CD4-positive, alpha-beta T cell treated with Interleukin-17A for 1 hour (primary cell): ENCODE measurements at places on chromosomes 7 and 10.

GRCh38 chr7:44713680-44714335 is 34.8 kb upstream of the ZMIZ2 start:
- DNase-seq, result no peak

- DNase-seq, result peak; percentile 5
Observed at GRCh38 chr7:27661811-27662489, 733 bp downstream of the HIBADH start.

DNA sequence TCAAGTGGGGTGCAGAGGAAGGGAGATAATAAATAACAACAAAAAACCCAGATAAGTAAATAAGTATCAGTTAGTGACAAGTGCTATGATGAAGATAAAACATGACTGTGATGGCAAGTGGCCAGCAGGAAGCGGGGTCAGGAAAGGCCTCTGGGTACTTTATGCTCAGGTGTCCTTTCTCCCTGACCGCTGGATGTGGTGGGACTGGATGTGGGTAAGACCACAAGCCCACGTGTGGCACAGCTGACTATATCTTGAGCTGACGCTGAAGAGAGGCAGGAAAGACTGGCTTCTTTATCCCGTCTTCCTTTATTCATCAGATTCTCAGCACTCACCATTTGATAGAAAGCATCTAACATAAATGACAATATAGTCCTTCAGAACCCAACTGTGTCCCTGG is 87.8 kb downstream of the CREB5 start:
- DNase-seq, result no peak

- DNase-seq, result no peak
Observed at GRCh38 chr10:79413196-79413595, 32.2 kb downstream of the ZCCHC24 start.

DNA sequence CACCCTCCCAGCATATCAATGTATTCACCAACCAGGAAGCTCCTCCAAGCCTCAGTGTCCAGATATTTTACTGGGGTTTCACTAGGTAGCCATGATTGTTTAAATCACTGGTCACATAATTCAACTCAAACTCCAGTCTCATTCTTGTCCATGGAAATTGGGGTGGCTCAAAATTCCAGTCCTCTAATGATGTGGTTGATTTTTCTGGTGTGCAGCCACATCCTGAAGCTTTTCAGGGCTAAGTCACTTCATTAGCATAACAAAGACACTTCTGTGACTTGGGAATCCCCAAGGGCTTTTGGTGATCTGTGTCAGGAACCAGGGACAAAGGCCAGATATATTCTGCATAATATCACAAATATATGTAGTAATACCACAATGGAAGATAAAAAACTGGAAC is 786.9 kb upstream of the IGFBP3 start:
- no peak for DNase-seq

DNA sequence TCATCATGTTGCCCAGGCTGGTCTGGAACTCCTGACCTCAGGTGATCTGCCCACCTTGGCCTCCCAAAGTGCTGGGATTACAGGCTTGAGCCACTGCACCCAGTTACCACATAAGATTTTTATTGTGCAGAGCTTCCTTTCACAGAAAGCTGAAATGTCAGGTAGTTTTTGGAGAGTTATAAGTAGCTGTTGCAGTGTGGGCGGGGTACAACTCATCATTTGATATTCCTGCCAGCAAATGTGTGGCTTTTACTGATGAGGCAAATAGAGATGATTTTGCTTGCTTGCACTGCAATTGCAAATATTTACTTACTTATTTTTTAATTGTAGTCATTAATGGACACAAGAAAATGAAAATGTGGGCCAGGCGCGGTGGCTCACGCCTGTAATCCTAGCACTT is 32.4 kb downstream of the NKX2-3 start:
- no peak for DNase-seq

DNA sequence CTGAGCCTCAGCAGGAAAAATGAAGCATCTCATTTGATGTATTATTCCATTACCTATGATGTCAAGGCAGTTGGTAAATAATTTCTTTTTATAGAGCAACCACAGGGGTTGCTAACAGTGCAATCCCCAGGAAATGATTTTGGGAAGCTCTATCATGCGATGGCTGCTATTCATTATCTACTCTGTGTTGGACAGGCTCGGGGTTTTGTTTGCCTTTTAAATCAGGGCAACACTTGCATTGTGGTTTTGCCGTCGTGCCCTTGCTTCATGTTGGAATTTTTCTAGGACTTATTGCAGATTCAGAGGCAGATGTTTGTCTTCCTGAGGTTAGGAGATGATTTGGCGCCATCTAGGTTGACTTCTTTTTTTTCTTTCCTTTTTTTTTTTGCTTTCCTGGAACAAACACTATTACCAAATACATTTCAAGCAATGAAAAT is 128.4 kb downstream of the BICC1 start:
- DNase-seq, result no peak

DNA sequence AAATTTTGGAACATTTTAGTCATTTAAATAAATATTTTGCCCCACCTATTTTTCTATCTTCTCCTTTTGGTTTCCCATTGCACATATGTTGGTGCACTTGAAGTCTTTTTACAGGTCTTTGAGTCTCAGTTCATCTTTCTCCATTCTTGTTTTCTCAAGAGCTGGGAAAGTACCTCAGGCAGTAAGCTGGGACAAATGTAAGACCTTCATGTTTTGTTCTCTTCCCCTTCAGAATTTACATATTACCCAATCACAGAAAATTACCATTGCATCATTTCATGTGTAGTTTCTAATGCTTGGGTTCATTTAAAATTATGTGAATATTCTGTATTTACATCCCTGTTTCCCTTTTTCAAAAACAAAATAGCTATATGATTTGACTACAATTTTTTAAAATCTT is 1150.0 kb upstream of the POT1 start:
- no peak for DNase-seq

GRCh38 chr10:78817804-78818203 is 251.0 kb upstream of the ZMIZ1 start:
- no peak for DNase-seq

DNA sequence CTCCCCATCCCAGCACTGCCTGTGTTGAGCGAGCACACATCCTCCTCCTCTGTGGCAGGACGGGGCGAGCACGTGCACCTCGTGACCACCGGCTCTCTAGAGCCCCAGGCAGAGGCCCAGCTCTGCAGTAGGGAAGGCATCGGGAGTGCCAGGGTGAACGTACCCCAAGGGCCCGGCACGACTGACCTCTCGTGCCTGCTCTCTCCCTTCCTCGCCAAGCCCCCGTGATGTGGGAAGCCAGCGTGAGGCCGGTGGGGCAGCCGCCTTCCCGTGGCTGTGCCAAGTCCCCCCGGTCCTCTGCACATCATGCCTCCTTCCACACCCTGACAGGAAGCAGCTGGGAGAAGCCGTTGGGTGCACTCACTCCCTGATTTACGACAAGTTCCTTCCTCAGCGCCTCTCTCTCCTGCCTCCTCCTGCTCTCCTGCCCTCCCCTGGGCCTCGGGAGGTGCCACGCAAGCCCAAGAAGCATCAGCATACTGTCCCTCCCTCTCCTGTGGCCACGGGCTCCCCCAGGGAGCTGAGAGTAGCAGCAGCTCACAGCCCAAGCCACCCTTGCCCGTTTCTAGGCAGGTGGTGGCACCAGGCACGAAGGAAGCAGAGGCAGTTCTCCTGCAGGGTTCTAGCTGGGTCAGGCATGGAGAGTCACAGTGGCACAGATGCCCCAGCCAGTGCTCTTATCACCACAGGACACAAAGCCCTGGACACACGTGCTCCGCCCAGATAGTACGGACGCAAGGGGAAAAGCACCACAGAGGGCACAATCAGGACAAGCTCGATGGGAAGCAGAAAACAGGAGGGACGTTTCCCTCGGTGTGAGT is 47.0 kb downstream of the AMZ1 start:
- DNase-seq, result no peak

DNA sequence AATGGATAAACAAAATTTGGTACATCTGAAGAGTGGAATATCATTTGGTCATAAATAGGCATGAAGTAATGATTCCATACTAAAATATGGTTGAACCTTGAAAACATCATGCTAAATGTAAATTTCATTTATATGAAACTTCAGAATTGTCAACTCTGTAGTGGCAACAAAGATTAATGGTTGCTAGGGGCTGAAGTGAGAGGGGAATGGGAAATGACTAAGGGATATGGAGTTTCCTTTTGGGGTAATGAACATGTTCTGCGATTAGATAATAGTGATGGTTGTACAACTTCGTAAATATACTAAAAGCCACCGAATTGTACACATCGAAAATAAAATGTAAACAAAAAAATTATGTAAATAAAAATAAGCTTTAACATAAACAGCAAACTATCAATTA is 384.1 kb upstream of the STEAP1 start:
- DNase-seq, result no peak

DNA sequence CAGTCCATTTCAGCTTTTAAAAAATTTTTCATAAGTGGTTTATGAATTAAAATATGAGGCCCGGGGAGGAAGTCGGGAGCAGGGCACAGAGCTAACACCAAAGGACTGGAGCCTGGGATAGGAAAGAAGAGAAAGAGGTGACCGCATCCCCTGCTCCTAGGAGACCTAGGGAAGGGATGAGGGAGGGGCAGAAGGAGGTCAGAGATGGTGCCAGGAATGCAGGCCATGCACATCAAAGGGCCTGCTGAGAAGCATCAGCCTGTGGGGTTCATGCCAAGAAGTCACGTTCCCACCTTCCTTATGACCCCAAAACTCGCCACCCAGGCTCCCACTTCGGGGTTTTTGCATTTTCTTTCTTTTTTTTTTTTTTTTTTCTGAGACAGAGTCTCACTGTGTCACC is 14.7 kb upstream of the TOMM7 start:
- no peak for DNase-seq

DNA sequence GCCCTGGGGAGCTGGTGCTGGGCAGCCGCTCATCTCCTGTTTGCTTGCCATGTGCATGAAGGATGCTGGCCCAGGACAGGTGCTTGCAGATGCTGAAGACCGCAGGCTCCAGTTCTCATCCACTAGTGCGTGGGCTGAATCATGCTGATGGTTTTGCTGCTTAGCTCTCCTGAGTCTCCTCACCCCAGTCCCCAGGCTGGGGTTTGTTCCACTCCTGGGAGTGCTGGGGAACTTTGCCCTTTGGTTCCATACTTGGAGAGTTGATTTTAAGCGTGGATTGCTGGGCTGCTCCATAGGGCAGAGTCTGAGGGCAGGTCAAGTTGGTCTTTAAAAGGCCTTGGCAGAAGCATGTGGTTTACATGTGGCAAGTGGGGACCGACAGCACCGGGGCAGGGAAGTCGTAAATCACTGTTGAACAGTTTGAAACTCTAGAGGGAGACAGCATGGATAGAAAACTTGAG is 9.1 kb downstream of the DYNC2I1 start:
- DNase-seq, result no peak

DNA sequence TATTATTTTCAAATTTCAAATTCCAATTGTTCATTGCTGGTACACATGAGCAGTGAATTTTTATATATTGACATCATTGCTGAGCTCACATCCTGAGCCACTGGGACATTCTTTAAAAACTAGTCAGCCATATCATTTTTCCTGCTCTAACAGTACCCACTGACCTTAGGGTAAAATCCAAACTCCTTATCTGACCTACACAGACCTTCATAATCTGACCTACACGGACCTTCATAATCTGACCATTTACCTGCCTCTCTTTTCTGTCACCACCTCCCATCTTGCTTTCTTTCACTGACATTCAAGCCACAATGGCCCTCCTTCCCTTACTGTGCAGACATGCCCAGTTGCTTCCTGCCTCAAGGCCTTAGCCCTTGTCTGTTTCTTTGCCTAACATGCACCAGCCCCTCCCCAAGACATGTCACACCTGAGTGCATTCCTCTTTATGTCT is 16.1 kb upstream of the CUZD1 start:
- DNase-seq, result no peak

DNA sequence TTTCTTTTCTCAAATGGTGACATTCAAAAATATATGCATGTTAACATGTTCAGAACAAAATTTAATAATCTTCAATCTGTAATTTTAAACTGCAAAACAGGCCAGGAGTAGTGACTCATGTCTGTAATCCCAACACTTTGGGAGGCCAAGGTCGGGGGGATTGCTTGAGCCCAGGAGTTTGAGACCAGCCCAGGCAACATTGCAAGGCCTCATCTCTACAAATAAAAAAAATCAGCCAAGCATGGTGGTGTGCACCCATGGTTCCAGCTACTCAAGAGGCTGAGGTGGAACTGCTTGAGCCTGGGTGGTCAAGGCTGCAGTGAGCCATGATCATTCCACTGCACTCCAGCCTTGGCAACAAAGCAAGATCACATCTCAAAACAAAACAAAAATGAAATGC is 394.3 kb downstream of the PARD3 start:
- DNase-seq, result no peak

- DNase-seq, result peak; percentile 39
Observed at GRCh38 chr7:115230882-115231571, 309.1 kb downstream of the MDFIC start.

GRCh38 chr10:4024516-4025245 is 239.7 kb upstream of the KLF6 start:
- DNase-seq, result no peak

- no peak for DNase-seq
Observed at GRCh38 chr7:435630-436366, 83.8 kb downstream of the PDGFA start.

- no peak for DNase-seq
Observed at GRCh38 chr7:132965951-132966350, 115.9 kb downstream of the CHCHD3 start.

DNA sequence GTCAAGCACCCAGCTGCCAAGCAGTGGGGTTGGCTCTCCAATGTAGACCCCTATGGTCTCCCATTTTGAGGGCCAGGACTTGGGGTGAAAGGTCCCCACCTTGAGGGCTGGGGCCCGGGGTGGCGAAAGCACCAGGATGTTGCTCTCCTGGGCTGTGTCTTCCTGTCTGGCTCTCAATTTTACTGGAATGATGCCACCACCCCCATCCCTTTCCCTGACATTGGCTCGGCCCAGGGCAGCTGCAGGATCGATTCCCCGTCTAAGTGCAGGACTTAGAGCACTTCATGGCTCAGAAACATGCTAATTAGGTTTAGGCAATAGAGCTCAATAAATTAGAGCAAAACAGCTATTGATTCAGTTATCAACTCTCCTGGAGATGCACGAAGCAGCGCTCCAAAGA is 27.0 kb upstream of the HSPA12A start:
- no peak for DNase-seq

DNA sequence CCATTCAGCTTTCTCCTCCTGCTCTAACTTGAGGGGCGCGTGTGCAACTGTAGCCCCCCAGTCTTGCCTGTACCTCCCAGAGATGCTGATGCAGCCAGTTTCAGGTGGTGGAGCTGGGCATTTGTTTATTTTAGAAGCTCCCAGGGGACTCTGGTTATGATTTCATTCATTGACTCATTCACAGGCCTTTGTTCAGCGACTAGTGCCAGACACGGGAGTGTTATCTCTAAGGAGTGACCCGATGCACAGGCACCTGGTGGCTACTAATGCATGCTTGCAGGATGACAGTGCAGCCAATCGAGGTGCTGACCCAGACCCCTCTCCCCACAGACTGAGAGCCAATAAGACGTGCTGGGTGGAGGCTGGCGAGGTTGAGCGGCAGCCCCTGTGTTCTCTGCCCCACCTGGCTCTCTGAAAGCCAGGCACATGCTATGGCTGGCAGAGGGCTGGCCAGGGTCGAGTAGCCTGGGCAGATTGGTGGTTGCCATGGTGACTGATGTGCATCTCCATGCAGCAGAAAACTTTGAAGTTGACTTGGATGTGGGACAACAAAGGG is 19.7 kb upstream of the SLC18A2 start:
- DNase-seq, result no peak
